ENCODE measurements at places on chromosomes 6 and 20.

DNA sequence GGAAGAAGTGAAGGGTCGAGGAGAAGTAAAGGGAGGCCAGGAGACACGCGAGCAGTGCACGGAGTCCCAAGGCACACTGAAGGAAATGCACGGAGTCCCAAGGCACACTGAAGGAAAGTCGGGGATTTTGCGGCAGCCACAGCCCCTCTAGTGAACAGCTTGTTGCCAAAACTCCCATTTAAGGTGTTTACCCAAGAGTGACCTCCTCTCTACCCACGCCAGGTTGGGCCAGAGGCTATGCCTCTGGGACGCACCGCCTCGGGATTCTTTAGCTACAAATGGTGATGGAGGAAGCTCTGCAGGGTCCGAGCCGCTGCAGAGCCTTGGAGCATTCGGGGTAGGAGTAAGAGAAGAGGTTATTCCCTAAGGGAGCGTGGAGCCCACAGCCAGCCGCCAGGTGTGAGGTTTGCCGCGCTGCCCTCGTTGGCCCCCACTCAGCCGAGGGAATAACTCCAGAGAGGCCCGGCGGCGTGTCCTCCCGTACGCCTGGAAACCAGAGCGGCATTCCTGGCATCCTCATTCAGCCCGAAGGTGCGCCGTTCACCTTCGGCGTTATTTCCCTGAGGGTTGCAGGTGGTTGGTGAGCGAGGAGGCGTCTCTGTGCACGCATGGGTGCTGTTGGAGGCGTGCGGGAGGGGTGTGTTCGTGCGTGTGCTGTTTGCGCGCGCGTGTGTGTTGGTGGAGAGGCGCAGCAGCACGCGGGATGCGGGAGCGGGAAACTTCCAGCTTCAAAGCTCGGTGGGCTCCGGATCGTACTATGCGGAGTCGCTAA, 3.4 kb upstream of the MAFB start:
- no peak for DNase-seq

- no peak for DNase-seq
Measured at GRCh38 chr6:71034563-71035345, 77.9 kb upstream of the B3GAT2 start.

DNA sequence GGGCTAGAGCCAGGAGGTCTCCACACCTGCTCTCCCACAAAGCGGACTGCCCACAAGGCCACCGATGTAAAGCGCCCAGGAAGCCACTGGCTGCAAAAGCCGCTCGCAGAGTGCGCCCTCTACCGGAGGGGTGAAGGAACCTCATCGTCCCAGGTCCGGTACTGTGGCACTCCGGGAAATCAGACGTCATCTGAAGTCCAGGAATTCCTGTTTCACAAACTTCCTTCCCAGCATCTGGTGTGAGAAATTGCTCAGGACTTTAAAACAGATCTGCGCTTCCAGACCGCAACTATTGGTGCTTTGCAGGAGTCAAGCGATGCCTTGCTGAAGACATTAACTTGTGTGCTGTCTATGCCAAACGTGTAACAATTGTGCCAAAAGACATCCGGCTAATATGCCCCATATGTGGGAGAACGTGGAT, 115.1 kb upstream of the ARID1B start:
- peak; percentile 44 for DNase-seq

DNA sequence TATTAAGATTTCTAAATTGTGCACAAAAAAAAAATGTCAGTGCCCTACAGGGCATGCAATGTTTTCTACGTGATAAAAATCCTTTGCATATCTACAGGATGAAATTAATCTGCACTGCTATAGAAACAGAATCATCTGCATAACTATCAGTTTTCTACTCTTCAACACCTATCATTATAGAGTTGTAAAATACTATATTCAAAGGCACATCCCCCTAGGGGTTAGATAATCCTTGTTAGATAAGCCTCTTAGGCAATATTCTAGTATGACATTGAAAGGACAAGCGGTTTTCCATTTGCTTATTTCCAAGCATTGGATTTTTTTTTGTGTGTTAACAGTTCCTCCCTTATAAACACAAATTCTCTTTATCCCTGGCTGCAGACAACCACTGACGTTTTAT, 98.7 kb upstream of the LAMA2 start:
- DNase-seq: no peak

GRCh38 chr20:14657266-14658005, 320.0 kb upstream of the FLRT3 start:
- DNase-seq: no peak

Data from endothelial cell (in vitro differentiated cells).